NCI-H2081 treated with DMSO at 0.1 percent for 48 hours (cell line): ENCODE measurements at places on chromosomes 3 and 15.

DNA sequence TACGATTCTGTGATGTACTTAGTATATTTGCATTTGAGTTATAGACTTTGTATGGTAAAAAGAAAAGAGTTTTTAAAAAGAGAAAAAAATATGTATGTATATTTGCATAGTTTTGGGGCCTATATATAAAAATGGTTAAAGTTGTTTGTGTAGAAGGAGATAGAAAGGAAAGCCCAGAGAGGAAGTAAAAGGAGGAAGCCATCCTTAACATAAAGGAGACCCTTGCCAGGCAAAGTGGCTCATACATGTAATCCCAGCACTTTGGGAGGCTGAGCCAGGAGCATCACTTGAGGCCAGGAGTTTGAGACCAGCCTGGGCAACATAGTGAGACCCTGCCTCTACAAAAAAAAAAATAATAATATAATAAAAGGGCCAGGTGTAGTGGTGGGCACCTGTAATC is 8.4 kb downstream of the SNAP23 start:
- DNase-seq, result no peak

GRCh38 chr15:79724312-79724711 is 172.5 kb downstream of the MTHFS start:
- DNase-seq, result no peak

GRCh38 chr3:67691207-67691606 is 36.8 kb upstream of the SUCLG2 start:
- DNase-seq, result no peak

DNA sequence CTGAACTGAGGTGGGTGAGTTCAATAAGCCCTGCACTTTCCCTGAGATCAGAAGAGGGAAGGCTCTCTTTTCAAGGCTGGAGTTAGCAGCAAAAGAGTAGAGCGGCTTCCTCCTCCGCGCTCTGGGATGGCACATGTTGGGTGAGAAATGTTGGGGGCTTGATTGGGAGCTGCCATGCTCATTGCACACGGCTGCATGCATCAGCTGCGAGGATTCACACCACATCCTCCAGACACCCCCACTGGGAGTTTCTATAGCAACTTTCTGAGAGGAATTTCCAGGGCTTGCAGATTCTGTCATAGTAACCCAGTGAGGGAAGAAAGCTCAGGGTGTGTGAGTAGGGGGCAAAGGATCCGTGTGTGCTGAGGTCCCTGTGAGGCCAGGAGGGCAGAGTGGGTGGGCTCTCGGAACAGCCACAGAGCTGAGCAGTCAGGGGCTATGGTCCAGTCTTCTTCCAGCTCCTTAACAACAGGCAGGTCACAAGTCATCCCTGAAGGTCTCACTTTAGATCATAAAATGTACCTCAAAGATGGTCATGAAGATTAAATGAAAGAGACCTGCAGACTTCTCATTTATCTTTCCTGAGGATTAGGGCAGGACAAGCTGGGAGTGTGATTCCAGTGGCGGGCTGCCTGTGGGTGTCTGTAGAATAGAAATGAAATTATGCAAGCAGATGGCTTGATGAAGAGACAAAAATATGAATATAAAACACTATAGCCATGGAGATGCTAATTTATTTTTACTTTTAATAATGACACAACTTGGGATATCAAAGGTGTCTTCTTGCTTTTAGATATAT is 75.7 kb upstream of the CHRNA7 start:
- no peak for DNase-seq
